ENCODE measurements at places on chromosomes 7 and 10.

GRCh38 chr10:82192665-82193064, 317.7 kb downstream of the NRG3 start:
- no peak for DNase-seq

DNA sequence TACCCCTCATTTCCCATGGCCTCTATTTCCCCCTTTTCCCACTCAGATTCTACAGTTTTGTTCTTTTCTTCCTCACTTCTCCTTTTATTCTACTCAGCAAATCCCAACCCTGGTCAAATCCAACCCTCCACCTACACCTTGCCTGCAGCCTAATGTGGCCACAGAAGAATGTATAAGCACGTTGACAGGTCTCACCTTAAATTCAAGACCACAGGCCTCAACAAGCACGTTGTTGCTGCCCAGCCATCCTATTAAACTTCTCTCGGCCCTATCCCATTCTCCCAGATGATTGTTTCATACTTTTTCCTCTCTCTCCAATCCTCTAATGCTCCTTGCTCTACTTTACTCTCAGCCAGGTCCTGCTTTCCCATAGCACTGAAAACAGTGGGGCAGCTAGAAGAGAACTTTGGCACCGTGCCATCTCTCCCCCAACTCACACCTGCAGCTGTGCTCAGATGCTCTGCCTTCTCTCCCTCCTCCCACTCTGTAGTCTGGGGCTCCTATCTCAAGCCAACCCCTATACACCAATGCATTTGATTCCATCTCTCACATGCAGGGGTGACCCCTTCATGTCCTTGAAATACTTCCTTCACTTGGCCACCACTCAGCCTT, 6.8 kb upstream of the EIF3A start:
- no peak for DNase-seq

- DNase-seq, result no peak
Observed at GRCh38 chr10:78231939-78232338, 198.3 kb downstream of the RPS24 start.

DNA sequence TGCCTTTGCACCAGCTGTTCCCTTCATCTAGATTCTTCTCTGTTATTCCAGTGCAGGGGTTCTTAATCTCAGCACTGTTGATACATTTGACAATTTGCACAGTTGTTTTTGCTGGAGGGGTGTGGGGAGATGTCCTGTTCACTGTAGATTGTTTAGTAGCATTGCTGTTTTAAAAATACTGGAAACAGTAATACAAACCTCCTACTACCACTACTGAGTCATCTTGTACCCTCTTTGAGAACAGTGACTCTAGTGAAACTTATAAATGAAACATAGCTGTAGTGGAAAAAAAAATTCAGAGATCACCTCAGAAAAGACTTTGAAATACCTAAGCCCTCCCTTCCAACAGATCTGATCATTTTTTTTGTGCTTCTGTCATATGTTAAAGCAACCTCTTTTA, 154.8 kb upstream of the TMEM196 start:
- DNase-seq, result no peak

- DNase-seq, result no peak
Observed at GRCh38 chr10:89151857-89152256, 55.3 kb downstream of the CH25H start.

DNA sequence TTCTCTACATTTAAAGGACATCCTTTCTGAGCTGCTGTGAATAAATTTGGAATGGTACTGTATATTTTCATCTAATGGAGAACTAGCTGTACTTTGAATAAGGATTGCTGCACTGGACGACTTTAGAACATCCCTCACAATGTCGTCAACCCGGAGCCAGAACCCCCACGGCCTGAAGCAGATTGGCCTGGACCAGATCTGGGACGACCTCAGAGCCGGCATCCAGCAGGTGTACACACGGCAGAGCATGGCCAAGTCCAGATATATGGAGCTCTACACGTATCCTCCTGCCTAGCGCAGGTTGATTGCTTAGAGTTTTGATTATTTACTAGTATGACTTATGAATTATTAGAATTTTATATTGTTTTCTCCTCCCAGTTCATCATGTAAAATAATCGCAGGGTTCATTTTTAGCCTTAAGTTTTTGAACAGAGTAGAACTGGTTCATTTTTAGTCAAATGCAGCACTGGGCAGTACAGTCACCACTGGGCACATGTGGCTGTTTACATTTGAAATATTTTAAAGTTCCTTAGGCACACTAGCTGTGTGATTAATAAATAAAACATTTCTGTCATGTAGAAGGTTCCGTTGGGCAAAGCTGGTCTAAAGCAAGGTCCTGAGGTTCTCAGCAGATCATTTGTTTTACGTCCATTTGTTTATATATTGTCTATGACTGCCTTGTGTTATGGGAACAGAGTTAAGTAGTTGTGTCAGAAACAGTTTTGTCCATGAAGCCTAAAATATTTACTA, 31.5 kb downstream of the CUL1 start:
- no peak for DNase-seq

GRCh38 chr7:44998153-44998871, 1.7 kb upstream of the CCM2 start:
- DNase-seq, result no peak

GRCh38 chr7:16916105-16916639, 34.4 kb upstream of the AGR3 start:
- no peak for DNase-seq

DNA sequence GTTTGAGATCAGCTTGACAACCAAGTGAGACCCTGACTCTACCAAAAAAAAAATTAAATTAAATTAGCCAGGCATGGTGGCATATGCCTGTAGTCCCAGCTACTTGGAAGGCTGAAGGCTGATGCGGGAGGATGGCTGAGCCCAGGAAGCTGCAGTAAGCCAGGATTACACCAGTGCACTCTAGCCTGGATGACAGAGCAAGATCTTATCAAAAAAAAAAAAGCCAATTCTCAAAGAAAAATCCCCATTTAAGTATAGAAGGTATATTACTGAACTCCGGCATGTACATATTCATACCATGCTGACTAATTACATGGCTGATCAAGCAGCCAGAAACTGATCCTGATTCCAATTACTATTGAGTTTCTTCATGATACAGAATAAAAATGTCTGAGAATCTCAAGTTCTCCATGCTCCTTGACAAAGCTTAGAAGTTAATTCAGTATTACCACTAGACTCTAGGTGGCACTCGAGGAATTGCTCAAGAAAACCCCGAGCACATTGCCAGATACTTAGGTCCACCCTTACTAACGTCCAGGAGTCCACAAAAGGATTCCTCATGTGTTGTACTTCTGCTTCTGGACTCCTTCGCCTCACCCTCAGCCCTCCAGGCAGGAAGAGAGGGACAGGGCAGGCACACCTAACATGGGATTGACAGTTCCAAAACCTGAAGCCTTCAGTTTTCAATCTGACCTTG, 148.9 kb downstream of the PARD3 start:
- no peak for DNase-seq
